COR-L47 (cell line): ENCODE measurements at places on chromosomes 12 and 14.

- DNase-seq = no peak
Measured at GRCh38 chr12:104352106-104352713, 48.7 kb downstream of the EID3 start.

DNA sequence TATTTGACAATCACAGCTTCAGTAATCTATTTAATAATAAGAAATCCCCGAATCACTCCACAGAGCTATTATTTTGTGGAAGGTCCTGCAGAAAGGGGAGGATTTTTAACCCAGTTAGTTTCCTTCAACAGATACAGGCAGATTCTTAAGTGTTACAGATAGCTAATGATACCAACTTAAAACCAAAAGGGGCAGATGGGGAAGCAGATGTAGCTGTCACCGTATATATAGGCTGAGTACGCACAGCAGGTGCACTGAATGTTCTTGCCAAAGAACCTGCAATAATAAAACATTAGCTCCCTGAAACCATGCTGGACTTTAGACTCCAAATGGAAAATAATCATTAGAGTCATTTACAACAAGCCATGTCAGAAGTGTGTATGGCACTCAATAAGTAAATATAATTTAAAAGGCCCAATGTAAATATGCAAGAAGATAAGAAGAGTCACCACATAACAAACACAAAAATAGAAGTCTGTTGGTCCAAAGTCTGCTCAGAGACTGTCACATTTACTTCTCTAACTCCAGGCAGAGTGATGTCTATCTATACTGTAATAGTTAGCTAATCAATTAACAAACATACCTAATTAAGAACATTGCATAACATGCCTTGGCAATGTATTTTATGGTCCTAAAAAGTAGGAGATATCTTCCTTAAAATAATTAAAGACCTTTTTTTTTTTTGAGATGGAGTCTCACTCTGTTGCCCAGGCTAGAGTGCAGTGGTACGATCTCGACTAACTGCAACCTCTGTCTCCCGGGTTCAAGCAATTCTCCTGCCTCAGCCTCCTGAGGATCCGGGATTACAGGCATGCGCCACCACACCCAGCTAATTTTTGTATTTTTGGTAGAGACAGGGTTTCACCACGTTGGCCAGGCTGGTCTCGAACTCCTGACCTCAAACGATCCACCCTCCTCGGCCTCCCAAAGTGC lies 78.8 kb downstream of the SEC23A start:
- peak; percentile 64 for DNase-seq

GRCh38 chr12:27464220-27464554 lies 17.7 kb downstream of the SMCO2 start:
- no peak for DNase-seq

GRCh38 chr14:100649173-100649519 lies 61.9 kb upstream of the BEGAIN start:
- DNase-seq = no peak

DNA sequence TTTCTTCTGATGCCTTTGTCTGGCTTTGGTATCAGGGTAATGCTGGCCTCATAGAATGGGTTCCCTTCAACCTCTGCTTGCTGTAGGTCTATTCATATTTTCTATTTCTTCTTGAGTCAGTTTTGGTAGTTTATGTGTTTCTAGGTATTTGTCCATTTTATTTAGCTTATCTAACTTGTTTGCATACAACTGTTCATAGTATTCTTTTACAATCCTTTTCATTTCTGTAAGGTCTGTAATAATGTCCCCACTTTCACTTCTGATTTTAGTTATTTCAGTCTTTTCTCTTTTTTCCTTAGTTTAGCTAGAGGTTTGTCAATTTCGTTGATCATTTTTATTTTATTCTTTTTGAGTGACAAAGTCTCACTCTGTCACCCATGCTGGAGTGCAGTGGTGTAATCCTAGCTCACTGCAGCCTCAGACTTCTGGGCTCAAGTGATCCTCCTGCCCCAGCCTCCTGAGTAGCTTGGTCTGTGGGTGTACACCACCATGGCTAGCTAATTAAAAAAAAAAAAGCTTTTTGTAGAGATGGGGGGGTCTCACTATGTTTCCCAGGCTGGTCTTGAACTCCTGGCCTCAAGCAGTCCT lies 11.7 kb downstream of the TTLL5 start:
- no peak for DNase-seq

- DNase-seq = peak; percentile 86
Measured at GRCh38 chr12:102879144-102879763, 37.8 kb downstream of the PAH start.

- DNase-seq = no peak
Measured at GRCh38 chr12:19410211-19410610, 29.1 kb upstream of the AEBP2 start.

- DNase-seq = no peak
Measured at GRCh38 chr12:4448943-4449850, 3.6 kb upstream of the FGF6 start.

DNA sequence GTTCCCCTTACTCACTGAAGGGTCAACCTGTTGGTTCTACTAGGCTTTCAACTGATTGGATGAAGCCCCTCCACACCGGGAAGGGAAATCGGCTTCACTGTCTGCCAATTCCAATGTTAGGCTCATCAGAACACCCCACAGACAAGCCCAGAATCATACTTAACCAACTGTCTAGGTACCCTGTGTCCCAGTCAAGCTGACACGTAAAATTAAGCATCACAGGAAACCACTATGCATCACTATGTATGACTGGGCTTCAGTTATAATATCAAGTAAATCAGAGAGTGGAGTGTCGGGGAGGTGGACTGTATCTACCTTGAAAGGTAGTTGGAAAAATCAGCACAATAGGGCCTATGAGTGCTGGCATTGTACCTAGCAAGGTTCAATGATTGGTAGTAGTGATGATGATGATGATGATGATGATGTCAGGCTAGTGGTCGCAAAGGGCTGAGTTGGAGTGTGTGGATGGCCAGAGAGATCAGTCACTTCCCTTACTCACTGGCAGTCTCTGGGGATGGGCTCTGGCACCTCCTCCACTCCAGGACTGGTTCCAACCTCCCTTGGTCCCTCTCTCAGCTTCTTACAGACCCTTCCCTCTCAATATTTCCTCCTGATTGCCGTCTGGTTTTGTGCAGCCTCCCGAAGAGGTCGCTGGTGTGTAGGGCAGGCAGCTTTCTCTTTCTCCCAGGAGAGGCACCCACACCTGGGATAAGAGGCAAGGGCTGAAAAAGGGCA lies 3.3 kb upstream of the ATG101 start:
- no peak for DNase-seq

GRCh38 chr12:10453156-10453555 lies at the start of gene KLRC1:
Gene KLRC1, minus strand, starts transcription at chr12:10453377. Its CDS starts 2,221 bp downstream, at chr12:10451156.
- no peak for DNase-seq

- peak; percentile 45 for DNase-seq
Measured at GRCh38 chr12:81644503-81644902, 114.6 kb downstream of the PPFIA2 start.

DNA sequence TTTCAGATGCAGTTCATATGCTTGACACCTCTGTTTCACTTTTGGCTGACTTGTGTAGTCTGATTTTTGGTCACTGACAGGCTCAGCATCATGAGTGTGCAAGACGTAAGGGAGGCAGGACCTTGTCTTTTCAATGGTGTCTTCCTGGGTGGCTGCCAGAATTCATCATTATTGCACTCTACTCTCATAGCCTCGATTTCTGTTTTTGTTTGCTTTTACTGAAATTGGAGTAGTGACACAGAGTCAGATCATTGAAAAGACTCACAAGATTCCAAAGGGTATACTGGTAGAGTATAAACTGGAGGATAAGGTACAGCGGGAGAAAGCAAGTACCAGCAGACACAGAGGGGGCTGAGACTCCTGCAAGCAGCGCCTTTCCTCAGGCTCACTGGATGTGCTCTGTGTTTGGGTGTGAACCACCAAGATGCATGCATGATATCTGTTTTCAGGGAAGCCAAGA lies 126.3 kb upstream of the FGD4 start:
- DNase-seq = no peak

- DNase-seq = no peak
Measured at GRCh38 chr14:52464175-52464574, 88.1 kb downstream of the TXNDC16 start.

DNA sequence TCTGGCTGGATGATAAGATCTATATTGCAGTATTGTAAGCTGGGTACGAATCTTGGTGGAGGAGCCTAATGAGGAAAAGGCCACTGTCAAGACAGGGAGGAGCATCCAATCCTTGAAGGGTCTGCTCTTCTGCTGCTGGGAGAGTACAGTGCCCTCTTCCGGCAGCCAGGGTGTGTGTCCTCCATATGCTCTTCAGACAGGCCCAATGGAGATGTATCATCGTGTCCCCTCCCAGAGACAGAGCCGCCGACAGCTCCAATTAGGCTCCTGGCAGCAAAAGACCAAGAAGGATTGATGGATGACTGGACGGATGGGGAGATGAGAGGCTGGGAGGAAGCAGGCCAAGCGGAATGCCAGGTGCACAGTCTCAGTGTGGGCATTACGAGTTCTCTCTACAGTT lies 51.6 kb upstream of the PIWIL1 start:
- DNase-seq = no peak

GRCh38 chr12:2613326-2614073 lies 181.3 kb upstream of the FKBP4 start:
- DNase-seq = no peak

DNA sequence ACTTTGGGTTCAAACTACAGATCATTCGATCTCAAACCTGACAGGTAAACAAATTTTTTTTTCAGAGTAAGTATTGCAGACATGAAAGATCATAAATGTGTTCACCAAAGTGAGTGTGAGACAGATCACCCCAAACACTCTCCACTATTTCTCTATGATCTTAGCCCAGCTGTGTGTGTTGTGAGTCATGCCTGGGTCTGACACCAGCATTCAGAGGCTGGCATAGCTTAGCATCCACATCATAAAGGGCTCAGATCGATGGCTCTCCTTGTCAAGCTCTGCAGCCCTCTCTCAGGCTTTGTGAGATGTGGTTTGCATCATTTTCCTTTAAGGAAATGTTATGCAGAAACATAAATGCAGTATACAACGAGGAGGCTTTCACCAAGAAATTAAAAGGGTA lies 164.9 kb downstream of the ETV6 start:
- no peak for DNase-seq

DNA sequence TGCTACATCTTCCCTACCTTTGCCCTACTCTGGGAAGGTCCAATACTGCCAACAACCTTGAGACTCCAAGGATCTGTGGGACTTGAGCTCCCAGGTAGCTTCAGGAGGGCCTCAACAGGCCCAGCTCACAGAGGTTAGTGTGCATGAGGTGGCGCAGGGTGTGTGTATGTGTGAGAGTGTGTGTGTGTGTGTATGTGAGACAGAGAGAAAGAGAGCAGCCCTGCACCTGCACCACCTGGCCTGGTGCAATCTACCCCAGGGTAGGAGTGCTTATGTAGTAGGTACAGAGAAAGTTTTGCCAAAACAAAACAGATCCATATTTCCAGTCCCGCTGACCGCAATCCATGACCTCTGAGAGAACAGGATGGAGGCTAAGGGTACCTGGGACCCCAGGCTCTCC lies 24.6 kb downstream of the TMEM229B start:
- DNase-seq = no peak

DNA sequence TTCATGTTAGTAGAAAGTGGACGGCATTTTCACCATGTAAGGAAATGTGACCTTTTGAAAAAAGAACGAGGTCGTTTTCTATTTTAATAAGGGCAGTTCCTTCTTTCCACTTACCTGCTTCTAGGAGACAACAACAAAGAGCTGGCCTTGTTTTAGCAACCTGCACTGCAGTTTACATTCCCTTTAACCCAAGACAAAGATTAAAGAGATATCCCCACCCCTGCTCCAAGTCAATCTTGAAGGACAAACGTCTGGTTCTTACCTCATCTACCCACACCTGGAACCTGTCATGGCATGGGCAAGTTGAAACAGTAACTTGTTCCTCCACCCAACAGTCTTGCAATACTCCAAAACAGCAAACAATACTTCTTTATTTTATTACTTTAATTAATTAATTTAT lies 32.7 kb downstream of the ZCCHC8 start:
- no peak for DNase-seq

DNA sequence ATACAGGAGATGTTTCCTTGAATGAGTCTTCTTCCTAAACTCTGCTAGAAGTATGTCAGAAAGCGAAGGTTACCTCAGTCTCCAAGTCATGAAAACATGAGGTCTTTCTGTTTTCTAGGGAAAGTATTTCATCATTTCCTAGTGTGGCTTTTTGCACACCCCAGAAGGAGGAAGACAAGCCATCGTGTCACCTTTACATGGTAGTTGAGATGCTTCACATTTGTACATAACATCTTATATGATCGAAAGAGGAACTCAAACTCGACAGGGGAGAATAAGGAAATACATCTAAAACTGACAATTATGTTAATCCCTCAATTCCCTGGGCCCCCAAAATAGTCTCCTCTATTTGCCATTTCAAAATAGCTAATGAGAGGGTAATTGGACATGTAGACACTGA lies 214.1 kb upstream of the PLEKHG7 start:
- no peak for DNase-seq

- no peak for DNase-seq
Measured at GRCh38 chr14:100894416-100894815, 9.1 kb downstream of the RTL1 start.

GRCh38 chr14:100866666-100867630 lies 36.6 kb downstream of the RTL1 start:
- no peak for DNase-seq

- DNase-seq = no peak
Measured at GRCh38 chr14:98244162-98244948, 1027.6 kb downstream of the BCL11B start.
